ENCODE measurements at places on chromosomes 16 and 17.

- peak; percentile 95 for DNase-seq
Observed at GRCh38 chr17:39225959-39226683, 376 bp upstream of the STAC2 start.

- DNase-seq, result peak; percentile 63
Observed at GRCh38 chr16:66026211-66026610, 340.3 kb upstream of the CDH5 start.

- DNase-seq, result no peak
Observed at GRCh38 chr17:75803883-75804282, 19.3 kb downstream of the UNK start.

DNA sequence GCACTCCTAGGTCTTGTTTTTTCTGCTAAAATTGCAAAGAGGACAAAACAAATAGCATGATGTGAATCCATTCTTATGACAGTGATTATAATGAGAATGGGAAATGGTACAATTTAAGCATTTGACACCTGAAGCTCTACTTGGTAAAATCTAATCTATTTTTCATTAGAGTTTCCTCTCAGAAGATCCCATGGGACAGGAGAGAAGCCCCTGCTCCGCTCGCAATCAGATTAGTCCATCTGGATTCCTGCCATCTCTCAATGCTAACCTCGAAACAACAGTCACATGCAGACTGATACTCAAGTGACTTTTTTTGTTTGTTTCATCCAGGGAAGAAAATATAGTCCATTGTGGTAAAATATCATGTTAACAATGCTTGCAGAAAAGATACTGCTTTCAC is 107.4 kb upstream of the TOM1L1 start:
- DNase-seq, result no peak

DNA sequence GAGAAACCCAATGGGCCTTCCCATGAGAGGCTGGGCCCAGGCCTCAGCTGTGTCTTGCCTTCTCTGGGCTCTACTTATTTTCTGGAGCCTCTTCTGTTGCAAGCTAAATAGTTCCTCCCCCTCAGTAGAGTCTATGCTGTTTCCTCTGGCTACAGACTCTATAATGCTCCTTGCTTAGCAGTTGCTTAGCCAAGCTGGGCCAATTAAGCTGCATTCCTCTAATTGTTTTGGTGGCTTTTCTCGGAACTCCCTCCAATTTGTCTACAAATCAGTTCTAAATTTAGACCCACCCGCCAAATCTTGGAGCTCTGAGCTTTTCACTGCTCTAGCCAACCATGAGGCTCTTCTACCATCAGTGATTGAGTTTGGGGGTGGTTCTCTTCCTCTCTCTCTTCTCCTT is 302.7 kb upstream of the ASIC2 start:
- no peak for DNase-seq

DNA sequence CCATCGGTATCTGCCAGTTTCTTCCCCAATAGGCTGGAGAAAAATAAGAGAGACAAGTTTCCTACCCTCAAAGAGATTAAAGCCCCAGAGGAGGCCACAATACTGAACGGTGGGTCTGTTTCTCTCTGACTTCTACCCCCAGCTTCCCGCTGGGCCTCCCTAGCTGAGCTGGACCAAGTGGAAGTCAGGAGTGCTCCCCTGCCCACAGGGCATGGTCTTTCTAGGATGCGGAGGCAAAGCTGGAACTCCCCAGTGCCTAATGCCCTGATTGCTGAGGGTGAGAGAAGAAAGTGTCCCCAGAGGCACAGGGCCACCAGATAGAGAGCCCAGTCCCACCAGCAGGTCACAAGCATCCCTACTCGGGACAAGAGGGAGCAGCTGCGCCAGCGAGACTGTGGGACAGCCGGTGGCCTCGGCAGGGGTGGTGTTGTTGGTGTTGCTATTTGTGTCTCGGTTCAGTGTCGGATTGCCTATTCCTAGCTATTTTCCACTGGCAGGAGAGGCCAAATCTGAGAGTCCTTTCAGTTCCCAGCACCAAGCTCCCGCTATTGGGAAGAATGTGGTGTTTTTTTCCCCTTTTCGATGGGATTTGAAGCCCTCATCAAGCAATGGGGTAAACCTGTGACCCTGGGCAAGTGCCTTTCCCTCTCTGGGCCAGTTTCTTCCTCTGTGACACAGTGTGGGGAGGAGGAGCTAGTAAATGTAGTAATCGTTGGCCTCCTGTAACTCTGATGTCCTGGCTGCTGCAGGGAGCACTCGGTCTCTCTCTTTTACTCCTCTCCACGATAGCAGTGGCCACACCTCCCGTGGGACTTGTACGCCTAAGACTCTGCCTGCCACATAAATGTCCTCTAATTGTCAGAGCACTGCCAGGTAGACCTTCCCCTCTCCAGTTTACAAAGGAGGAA is 22.5 kb upstream of the TBX2 start:
- DNase-seq, result no peak

DNA sequence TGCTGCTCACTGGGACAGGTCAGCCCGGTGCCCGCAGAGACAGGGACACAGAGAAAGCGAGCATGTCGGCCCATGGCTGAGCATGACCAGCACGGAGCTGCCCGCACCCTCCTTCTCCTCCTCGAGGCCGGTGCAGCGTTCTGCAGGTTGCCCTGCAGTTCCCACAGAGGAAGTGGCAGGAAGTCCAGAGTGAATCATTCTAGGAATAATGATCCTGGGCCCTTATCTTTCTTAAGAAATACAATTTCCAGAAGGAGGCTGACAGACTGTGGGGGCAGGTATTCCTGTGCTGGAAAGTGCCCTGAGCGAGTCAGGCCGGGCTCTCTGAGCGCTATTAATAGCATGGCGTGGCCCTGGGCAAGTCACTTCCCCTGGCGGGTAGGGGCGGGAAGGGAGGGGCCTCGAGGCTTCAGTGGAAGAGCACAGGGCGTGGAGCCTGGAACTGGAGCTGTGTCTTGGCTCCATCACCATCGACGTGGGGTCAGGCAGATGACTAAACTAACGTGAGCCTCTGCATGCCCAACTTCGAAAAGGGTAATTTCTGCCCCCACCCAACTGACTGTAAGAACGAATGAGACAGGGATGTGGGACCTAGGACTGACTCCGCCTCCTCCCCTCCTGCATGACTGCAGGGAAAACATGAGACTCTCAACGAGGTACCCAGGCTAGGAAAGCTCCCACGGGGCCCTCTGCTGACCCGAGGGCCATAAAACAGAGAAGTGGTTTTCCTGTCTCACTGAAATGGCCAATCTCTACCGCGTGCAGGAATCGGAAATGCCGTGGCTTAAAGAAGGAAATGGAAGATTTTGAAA is 9.8 kb downstream of the TMEM204 start:
- DNase-seq, result peak; percentile 44

GRCh38 chr17:43529947-43530287 is 16.2 kb downstream of the ETV4 start:
- no peak for DNase-seq

GRCh38 chr16:77450790-77451487 is 16.1 kb upstream of the ADAMTS18 start:
- DNase-seq, result no peak

- peak; percentile 88 for DNase-seq
Observed at GRCh38 chr17:29111816-29112499, 68.2 kb downstream of the MYO18A start.

- no peak for DNase-seq
Observed at GRCh38 chr16:55500530-55501011, 8.3 kb upstream of the LPCAT2 start.

- DNase-seq, result peak; percentile 70
Observed at GRCh38 chr17:48457080-48457836, 27.2 kb upstream of the SKAP1 start.

DNA sequence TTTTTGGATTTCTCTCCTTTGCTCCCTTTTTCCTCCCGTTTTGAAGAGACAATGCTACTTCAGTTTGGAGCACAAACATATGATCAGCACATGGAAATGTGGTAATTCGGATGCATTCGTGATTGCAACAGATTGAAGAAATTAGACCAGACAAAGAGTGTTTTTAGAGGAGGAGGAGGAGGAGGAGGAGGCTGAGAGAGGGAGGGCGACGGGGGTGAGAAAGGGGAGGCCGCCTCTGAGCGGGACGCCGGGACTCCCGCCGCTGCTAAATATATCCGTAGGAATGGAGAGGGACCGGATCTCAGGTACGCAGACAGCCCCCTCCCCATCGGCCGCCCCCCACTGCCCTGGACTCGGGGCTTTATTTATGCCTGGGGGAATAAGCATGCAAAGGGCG is 179.3 kb downstream of the SEC14L1 start:
- peak; percentile 6 for DNase-seq

GRCh38 chr17:73256220-73256619 is 5.5 kb downstream of the CPSF4L start:
- no peak for DNase-seq

DNA sequence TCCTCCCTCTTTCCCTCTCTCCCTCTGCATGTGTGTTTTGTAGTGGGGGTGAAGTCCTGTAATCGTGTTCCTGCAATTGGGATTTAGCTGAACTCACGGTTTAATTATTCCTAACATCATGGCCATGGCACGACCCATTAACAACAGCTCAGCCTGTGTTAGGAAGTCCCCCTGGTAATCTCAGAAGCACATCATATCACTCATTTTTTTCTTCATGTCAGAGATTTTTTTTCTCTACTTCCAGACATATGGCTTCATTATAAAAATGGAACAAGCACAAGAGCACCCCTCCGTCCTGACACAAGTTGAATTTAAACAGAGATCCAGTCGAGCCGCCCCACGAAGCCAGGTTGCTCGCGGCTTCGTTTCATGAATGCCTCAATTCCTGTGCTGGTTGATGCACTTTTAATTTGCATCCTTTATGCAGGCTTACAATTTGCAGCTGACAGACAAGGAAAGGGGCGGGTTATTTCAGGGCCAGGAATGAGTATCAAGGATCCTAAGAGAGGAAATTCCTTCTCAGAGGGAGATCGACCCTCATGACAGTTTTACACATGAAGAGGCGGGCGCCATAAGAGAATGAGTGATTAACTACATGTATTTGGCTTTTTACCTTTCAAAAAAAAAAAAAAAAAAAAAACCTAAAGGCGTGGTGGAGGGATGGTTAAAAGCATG is 192.9 kb downstream of the MAF start:
- no peak for DNase-seq

GRCh38 chr16:2036200-2036966 is 9.7 kb downstream of the NHERF2 start:
- DNase-seq, result no peak

DNA sequence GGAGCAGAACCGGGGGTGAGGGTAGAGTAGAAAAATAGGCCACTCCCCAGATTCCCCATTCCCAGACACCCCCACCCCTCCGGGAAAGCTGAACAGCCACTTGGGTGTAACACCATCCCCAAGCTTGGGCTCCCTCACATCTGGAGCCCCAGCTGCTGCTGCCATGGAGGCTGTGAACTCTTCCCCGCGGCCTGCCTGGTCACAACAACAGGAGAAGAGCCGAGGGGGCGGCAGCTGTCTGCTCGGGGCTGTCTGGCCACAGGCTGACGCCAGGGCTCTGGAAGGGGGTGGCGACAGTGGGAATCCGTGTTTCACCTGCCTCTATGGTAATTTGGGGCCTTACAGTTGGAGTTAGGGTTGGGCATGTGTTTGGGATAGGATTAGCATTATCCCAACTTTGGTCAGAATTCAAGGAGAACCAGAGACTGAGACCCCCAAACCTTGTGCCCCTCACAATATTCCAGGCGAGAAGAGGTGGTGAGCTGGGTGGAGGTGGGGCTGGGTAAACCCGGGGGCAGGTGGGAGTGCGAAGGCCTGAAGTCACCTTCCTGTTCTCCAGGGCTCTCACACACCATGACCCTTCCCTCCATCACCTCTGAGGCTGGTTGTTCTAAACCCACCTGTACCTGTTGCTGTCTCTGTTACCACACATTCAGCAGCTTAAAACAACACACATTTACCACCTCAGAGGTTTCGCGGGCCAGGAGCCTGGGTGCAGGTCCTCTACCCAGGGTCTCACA is 29.7 kb upstream of the NXPH3 start:
- DNase-seq, result no peak

GRCh38 chr17:36999471-36999870 is 50.7 kb downstream of the AATF start:
- DNase-seq, result no peak

DNA sequence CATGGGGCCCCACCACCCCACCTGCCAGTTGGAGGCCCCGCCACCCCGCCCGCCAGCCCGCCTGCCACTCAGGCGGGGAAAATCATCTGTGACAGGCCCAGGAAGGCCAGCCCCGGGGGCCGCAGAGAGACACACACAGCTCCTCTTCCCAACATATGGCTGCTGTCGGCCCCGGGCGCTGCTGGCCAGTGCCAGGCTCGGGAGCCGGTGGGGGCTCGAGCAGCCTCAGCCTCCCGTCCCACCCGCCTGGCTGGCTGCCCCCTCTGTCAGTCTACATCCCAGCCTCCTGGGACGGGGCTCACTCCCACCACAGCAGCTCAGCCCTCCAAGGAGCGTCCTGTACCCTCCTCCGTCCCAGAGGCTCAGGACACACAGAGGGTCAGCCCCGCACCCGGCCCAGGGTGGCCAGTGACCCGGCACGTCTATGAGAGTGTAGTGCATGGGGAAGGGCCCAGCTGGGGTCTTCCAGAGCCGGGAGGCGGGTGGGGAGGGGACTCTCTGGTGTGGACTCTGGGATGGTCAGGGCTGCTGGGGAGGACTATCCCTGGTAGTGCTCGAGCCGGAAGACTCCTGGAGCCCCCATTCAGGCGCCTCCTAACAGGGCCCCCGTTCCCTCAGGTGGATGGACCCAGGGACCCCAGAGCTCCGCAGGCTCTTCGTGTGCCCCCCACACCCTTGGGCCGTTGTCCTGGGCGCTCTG is 3.6 kb upstream of the PRR35 start:
- no peak for DNase-seq

- DNase-seq, result no peak
Observed at GRCh38 chr16:9306753-9307152, 215.3 kb downstream of the HAPSTR1 start.

DNA sequence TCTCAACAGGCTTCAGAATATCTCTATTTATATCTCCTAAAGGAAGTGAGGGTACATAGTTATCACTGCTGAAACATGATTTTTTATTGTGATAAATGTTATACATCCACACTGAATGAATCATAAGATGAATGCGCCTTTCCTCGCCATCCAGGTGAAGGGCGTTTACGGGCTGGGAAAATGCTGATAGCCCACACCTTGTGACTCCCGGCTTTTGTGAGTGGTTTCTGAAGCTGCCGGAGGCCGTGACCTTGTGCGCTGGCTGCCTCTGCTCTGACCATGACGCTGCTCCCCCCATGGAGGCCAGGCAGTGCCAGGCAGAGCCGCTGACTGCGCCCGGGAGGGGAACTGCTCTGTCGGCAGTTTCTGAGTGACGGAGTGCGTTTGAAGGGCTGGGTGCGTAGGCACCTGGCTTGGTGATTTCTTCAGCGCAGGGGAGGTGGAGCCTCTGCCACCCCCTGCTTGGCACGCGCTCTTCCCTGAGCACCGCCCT is 97.2 kb downstream of the RAP1GAP2 start:
- DNase-seq, result no peak

GRCh38 chr16:76943921-76944320 is 247.1 kb upstream of the MON1B start:
- DNase-seq, result no peak

GRCh38 chr17:41734139-41734948 is at the start of gene HAP1:
TSS of gene HAP1 (minus strand) at chr17:41734643. CDS start at chr17:41734634, 9 bp downstream.
- peak; percentile 81 for DNase-seq

- no peak for DNase-seq
Observed at GRCh38 chr17:45976755-45977505, 22.1 kb upstream of the STH start.

Measured in WERI-Rb-1 (cell line).